ENCODE measurements at places on chromosomes 5 and 9.

GRCh38 chr5:133825631-133826289, 142.7 kb downstream of the C5orf15 start:
- DNase-seq, result peak; percentile 49

DNA sequence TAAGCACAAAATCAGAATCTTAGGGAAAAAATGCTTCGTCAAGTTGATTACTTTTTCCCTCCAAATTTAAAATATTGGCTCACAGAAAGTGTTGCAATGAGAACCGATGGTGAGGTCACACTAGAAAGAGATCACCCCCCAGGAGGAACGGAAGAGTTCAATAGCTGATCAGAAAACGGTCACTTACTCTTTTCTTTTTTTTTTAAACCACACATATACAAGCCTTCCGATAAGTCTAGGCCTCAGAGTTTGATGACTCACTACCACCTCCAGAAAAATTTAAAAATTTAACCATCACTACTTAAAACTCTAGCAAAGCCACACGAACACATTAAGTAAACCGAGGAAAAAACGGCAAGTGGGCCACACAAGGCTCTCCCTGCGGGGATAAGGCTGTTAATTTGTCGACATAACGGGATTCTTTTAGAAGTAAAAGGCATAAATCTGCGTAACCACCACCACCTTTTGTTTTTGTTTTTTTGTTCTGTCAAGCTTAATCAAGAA, 1.2 kb downstream of the SURF4 start:
- no peak for DNase-seq

- no peak for DNase-seq
Measured at GRCh38 chr5:153456993-153457392, 33.5 kb upstream of the GRIA1 start.

GRCh38 chr5:61768692-61769281, 436.7 kb downstream of the ZSWIM6 start:
- DNase-seq, result no peak

DNA sequence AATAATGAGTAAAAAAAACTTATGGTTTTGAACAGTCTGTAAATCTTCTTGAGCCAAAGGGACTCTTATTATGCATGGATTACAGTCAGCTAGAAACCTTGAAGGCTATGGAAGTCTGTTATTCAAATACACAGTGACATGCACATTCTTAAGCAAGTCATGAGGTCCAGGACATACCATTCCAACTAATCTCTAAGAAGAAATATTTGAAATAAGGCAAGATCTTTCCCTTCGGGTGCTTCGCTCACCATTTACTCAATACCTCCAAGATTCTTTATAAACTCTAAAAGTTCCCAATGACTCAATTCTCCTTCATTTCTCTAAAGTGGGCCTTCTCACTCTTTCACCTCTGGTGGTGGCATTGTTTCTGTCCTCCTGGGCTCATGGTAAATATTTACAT, 811.0 kb downstream of the NR2F1-AS1 start:
- no peak for DNase-seq

DNA sequence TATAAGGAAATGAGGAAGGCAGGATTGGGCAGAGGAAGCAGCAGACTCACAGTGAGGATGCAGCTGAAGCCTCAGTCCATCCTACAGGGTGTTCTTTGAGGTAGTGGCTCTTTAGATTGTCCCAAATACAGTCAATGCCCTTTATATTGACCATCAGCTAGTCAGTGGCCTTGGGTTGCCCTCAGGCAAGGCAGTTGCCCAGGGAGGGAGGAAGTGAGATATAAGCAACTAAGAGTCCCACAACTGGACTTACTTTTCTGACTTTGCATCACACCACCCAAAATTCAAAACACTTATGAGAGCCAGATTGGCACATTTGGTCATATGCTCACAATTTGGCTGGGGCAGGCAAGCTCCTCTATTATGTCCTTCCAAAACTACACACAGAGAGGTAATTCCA, 9.4 kb upstream of the SLC12A2 start:
- no peak for DNase-seq

GRCh38 chr9:125121146-125121545, 22.2 kb downstream of the SCAI start:
- DNase-seq, result no peak
